ENCODE measurements at places on chromosomes 16 and 17.

GRCh38 chr16:86270696-86271095, 239.6 kb upstream of the FOXF1 start:
- H3K27me3 ChIP-seq, result peaks cover 8% of the 10 kb centered on the region
- no peaks in the 10 kb centered on the region for H3K4me1 ChIP-seq
- no peak overlapping the region for H3K4me3 ChIP-seq

DNA sequence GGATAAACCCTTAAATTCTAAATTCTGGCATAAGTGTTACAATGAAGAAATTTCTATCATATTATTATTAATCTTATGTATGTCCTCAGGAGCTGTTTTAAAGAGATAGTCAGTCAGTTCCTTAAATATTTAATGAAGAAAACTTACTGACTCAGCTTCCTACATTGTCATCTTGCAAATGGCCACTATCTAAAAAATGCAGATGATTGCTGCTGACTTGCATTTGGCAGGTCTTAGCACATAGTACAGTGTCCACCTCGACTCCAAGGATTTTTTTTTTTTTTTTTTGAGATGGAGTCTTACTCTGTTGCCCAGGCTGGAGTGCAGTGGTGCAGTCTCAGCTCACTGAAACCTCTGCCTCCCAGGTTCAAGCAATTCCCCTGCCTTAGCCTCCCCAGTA, 55.1 kb upstream of the CORO6 start:
- no peak overlapping the region for H3K4me3 ChIP-seq
- H3K27ac ChIP-seq, result no peak overlapping the region
- H3K27me3 ChIP-seq, result no peaks in the 10 kb centered on the region
- peaks cover 17% of the 10 kb centered on the region for H3K36me3 ChIP-seq

DNA sequence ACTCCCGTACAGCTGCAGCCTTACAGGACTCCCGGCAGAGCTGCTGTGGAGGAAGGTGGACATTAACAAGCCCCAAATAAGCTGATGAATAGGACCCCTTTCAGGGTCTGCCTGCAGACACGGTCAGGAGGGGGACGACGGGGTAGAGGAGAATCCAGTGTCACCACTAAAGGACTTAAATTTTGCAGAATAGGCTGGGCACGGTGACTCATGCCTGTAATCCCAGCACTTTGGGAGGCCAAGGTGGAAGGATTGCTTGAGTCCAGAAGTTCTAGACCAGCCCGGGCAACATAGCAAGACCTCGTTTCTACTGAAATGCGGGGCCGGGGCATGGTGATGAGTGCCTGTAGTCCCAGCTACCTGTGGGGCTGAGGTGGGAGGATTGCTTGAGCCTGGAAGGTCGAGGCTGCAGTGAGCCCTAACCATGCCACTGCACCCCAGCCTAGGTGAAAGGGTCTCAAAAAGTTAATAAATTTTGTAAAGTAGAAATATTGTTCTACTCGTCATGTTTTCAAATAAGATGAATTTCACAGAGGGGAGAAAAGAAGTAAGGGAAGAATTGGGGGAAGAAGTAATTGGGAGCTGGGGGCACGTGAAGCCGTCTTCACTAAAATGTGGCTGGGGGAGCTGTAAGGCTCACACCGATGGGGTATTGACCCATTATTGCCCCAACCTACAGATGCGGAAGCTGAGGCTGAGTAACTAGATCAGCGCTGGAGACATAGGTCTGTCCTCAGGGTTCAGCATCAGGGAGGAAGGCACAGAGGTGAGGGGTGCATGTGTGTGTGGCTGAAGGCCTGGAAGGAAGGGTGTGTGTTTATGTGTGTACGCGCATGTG, 4.7 kb downstream of the LITAFD start:
- H3K4me3 ChIP-seq, result no peak overlapping the region
- DNase-seq, result no peak
- peaks cover 5% of the 10 kb centered on the region for H3K36me3 ChIP-seq
- peaks cover 23% of the 10 kb centered on the region for H3K4me1 ChIP-seq
- no peak overlapping the region for H3K27ac ChIP-seq
- H3K27me3 ChIP-seq, result peaks cover 8% of the 10 kb centered on the region

- H3K4me3 ChIP-seq, result no peak overlapping the region
- no peak overlapping the region for H3K27ac ChIP-seq
- H3K4me1 ChIP-seq, result peaks cover 33% of the 10 kb centered on the region
- no peak for DNase-seq
Observed at GRCh38 chr17:17104036-17104435, 61.8 kb downstream of the MPRIP start.

GRCh38 chr16:63774302-63774701, 1347.6 kb downstream of the CDH11 start:
- H3K27me3 ChIP-seq, result no peaks in the 10 kb centered on the region
- no peaks in the 10 kb centered on the region for H3K36me3 ChIP-seq
- H3K4me3 ChIP-seq, result no peak overlapping the region

- no peak overlapping the region for H3K4me3 ChIP-seq
- DNase-seq, result no peak
- peak overlapping the region; percentile 15 for H3K27ac ChIP-seq
- no peaks in the 10 kb centered on the region for H3K36me3 ChIP-seq
- peaks cover 3% of the 10 kb centered on the region for H3K27me3 ChIP-seq
- H3K4me1 ChIP-seq, result peaks cover 16% of the 10 kb centered on the region
Observed at GRCh38 chr16:82748026-82748425, 121.3 kb downstream of the CDH13 start.

- H3K27ac ChIP-seq, result no peak overlapping the region
- no peaks in the 10 kb centered on the region for H3K4me1 ChIP-seq
- H3K4me3 ChIP-seq, result no peak overlapping the region
- DNase-seq, result no peak
Observed at GRCh38 chr16:84905965-84906460, 86.2 kb downstream of the CRISPLD2 start.

GRCh38 chr17:17603178-17603894, 11.8 kb upstream of the PEMT start:
- DNase-seq, result no peak
- H3K4me1 ChIP-seq, result no peaks in the 10 kb centered on the region
- no peaks in the 10 kb centered on the region for H3K36me3 ChIP-seq
- H3K4me3 ChIP-seq, result no peak overlapping the region
- H3K27me3 ChIP-seq, result peaks cover 4% of the 10 kb centered on the region

GRCh38 chr16:74623214-74623838, 16.4 kb upstream of the GLG1 start:
- peak overlapping the region; percentile 49 for H3K27ac ChIP-seq
- peak; percentile 16 for DNase-seq
- H3K27me3 ChIP-seq, result no peaks in the 10 kb centered on the region
- H3K4me3 ChIP-seq, result no peak overlapping the region

DNA sequence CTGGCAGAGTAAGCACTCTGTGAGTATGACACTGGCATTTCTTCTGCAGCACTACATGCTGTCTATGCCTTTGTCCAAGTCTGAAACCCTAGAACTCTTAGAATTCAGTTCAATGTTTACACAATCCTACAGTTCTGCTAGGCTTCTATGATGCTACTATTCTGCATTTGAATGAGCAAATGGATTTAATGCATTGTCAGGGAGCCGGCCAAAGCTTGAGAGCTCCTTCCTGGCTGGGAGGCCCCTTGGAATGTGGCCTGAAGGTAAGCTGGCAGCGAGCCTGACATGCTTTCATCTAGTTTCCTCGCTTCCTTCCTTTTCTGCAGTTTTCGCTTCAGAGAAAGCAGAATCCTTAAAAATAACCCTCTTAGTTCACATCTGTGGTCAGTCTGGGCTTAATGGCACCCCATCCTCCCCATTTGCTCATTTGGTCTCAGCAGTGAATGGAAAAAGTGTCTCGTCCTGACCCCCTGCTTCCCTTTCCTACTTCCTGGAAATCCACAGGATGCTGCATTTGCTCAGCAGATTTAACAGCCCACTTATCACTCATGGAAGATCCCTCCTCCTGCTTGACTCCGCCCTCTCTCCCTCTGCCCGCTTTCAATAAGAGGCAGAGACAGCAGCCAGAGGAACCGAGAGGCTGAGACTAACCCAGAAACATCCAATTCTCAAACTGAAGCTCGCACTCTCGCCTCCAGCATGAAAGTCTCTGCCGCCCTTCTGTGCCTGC, at the start of gene CCL2:
TSS of gene CCL2 (plus strand) at position 635 of the 730 bp plus-strand sequence. CDS start at position 700, 65 bp downstream.
- no peaks in the 10 kb centered on the region for H3K36me3 ChIP-seq
- DNase-seq, result no peak
- no peak within 1 kb of the TSS for H3K4me3 ChIP-seq
- H3K4me1 ChIP-seq, result peaks cover 17% of the 10 kb centered on the region
- peaks cover 28% of the 10 kb centered on the region for H3K27me3 ChIP-seq
- H3K27ac ChIP-seq, result no peak within 1 kb of the TSS

DNA sequence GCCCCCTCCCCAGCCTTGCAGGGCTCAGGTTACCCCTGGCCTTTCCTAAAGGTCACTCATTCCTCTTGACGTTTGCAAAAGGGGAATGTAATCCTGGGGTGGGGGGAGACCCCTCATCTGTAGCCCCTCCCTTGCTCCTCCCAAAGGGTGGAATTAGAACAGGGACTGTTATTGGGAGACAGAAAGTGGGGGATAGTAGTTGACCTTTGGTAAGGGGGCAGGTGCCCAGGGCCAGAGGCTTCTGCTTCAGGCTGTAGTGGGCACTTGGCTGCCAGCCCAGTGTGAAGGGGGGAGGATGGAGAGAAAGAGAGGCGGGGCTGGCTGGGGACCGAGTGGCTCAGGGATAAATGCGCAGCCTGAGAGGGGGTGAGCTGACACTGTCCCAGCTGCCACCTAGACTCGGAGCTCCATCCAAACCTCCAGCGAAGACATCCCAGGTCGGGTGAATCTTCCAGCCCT, at the start of gene ENO3:
TSS of gene ENO3 (plus strand) at position 374 of the 459 bp plus-strand sequence. CDS start 711 bp downstream, outside the sequence.
- H3K4me3 ChIP-seq, result peak within 1 kb of the TSS; percentile 80
- H3K36me3 ChIP-seq, result peaks cover 7% of the 10 kb centered on the region
- no peak for DNase-seq

DNA sequence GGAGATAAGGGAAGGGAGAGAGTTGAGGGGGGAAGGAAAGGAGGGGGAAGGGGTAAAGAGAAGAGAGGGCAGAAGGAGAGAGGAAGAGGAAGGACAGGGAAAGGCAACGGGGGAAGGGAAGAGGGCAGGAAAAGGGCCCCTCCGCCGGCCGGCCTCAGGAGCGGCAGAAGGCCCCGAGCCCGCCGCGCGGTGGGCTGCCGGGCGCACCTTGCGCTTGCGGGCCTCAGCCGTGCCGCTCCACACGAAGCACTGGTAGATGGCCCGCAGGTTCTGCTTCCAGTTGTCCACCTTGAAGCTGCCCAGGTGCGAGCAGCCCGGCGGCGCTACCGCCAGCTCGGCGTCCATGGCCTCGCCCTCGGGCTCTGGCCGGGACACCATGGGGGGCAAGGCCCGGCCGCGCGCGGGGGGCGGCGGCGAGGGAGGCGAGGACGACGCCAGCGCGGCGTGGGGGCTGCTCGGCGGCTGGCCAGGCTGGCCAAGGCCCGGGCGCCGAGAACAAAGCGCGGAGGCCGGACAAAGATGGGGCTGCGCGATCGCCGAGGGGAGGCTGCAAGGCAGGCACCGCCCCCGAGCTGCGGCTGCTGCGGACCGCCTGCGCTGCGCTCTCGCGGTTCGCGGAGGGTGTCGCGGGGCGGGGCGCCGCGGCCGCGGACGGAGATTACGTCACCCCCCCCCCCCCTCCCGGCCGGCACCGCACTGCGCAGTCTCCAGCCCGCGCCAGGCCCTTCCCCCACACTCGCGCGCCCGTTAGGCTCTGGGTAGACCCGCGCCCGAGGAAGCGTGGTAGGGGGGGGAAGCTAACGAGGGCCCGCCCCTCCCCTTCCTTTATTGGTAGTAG, at the start of gene USP22:
TSS of gene USP22 (minus strand) at position 554 of the 838 bp plus-strand sequence. CDS start at position 378, 176 bp downstream.
- H3K27ac ChIP-seq, result peak within 1 kb of the TSS; percentile 94
- H3K4me3 ChIP-seq, result peak within 1 kb of the TSS; percentile 97
- no peaks in the 10 kb centered on the region for H3K36me3 ChIP-seq
- peaks cover 16% of the 10 kb centered on the region for H3K4me1 ChIP-seq
- H3K27me3 ChIP-seq, result no peaks in the 10 kb centered on the region

DNA sequence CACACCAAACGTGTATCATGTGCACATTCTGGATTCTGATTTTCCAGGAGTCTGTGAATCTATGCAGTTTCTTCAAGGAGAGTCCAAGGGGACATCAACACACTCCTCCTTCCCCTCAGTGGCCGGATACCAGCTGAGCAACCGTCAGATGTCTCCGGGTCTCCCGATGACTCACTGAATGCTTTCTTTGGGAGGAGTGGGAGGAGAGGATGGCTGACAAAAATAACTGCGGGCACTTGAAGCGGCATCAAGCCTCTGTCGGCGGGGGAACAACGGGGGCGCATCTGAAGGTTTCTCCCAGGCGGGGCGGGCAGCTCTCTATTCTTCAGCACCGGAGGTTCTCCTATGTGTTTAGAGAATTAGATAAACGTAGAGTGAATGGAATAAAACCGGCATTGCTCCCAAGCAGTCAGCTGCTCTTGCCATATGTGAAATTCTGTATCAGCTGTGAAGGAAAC, 24.6 kb upstream of the LRRC75A start:
- peaks cover 10% of the 10 kb centered on the region for H3K4me1 ChIP-seq
- H3K4me3 ChIP-seq, result no peak overlapping the region
- no peak overlapping the region for H3K27ac ChIP-seq
- peaks cover 25% of the 10 kb centered on the region for H3K27me3 ChIP-seq

- H3K27me3 ChIP-seq, result no peaks in the 10 kb centered on the region
- H3K36me3 ChIP-seq, result peaks cover 27% of the 10 kb centered on the region
- no peak for DNase-seq
- H3K27ac ChIP-seq, result no peak overlapping the region
- no peak overlapping the region for H3K4me3 ChIP-seq
- H3K4me1 ChIP-seq, result no peaks in the 10 kb centered on the region
Observed at GRCh38 chr17:2435862-2436261, 35.0 kb upstream of the MNT start.

DNA sequence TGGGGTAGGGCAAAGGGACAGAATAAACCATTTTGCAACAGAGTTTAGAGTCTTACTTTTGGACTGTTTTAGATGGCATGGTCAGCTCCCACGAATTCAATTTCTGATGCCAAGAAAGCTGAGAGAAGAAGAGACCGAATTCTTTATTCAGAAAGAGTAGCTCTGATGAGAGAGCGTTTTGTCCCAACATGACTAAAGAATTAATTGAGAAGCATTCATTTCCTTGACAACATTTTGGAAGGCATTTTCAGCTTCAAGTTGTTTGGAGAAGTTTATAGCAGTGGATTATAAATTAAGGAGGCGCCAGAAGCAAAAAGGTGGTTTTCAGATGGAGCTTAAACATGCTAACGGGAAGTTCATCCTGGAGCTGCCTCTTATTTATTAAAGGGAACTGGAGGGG, 12.2 kb downstream of the GAN start:
- H3K36me3 ChIP-seq, result peaks cover 12% of the 10 kb centered on the region
- no peak overlapping the region for H3K27ac ChIP-seq
- peaks cover 13% of the 10 kb centered on the region for H3K4me1 ChIP-seq
- no peaks in the 10 kb centered on the region for H3K27me3 ChIP-seq
- H3K4me3 ChIP-seq, result no peak overlapping the region
- no peak for DNase-seq
